ENCODE measurements at places on chromosomes 1 and 21. TPM values are rescaled to one million over a fixed set of nuclear protein-coding genes. Genes with fewer than 3 reads are reported as not detected.

Gene TAL1
- polyA plus RNA-seq = 5.3 TPM

GRCh38 chr1:178628637-178629251 is 96.3 kb upstream of the RALGPS2 start:
- no peak for DNase-seq

DNA sequence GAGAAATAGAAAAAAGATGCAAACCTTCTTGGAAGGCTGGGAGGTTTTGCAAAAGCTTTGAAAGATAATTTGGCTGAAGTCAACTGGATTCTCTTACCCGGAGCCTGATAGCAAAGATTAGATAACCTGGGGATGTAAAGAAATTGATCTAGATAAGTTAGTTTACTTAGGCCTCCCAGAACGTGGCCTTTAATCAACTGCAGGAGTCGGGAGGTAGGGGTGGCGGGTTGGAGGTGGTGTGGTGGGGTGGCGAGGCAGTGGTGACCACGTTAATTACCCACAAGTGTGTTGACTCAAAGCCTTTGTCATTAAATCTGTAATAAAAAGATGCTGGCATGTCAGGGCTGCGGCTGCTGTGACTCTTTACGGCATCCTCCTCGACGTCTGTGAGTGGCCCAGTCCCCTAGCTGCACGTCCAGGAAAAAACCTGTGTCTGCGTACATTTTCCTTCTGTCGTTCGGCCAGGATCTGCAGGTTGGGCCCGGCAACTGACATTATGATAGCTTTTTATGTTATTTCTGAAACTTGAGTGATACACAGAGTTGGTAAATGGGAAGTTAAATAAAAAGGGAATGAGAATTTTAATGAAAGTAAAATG is 51.1 kb upstream of the B3GALT2 start:
- no peak for DNase-seq

Gene FCAMR
- polyA plus RNA-seq = 4.8 TPM

DNA sequence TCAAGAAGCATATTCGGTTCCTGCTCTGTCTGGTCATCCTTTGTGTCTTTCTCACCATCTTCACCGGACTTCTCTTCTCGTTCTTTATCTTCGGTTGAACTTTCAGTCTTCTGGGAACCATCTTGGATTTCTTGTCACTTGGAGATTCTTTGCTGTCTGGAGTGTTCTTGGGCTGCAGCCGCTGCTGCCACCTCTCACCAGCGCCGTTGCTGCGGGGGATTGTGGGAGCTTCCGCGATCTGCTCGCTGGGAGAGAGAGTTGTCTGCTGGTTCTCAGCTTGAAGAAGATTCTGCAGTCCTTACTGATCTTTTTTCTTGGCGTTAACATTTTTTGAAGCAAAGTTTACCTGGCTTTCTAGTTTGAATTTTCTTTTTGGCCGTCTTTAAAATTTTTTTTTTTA is 1165.2 kb upstream of the PRMT6 start:
- no peak for DNase-seq

GRCh38 chr1:231122143-231122542 is 39.7 kb upstream of the TRIM67 start:
- DNase-seq = no peak

Gene DBT
- 21.9 TPM for polyA plus RNA-seq

Gene COA7
- 16.6 TPM for polyA plus RNA-seq

Gene CFAP74
- 0.59 TPM for polyA plus RNA-seq

DNA sequence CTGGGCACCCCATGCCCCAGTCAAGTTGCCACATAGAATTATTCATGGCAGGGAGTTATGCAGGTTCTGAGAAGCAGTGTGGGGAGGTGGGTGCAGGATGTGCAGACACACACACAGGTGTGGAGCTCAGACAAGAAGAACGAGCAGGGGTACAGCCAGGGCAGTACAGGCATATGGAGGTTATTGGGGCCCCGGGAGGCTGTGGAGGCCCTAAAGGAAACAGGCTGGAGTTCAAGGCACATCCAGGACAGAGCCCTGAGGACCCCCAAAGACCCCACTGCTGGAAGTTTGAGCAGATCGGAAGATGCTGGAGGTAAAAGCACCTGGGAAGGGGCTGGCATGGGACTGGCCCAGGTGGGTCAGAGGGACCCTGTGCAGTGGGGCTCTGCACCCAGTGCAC is 171.3 kb downstream of the PSMG1 start:
- no peak for DNase-seq

GRCh38 chr1:159214149-159214760 is 9.6 kb downstream of the ACKR1 start:
- DNase-seq = no peak

DNA sequence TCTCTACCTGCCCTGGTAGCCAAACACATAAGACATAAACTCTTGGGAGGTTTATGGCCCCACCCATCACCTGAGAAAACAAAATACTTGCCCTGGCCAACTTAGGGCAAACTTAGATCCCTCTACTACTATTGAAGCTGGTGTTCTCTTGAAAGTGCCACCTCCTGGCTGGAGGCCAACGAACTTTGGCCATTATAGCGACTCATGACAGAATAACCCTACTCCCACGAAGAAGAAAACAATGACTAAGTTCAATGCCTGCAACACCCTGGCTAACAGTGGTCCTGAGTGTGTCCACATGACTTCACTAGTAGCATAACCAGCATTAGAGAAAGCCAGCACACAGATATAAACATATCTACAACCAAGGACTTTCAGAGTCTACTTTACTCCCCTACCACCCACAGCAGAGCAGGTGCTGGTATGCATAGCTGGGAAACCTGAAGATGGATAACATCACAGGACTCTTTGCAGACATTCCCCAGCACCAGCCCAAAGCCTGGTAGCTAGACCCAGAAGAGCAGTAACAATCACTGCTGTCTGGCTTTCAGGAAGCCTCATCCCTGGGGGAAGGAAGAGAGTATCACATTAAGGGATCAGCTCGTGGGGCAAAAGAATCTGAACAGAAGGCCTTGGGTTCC is 81.0 kb downstream of the SLC30A10 start:
- DNase-seq = no peak

DNA sequence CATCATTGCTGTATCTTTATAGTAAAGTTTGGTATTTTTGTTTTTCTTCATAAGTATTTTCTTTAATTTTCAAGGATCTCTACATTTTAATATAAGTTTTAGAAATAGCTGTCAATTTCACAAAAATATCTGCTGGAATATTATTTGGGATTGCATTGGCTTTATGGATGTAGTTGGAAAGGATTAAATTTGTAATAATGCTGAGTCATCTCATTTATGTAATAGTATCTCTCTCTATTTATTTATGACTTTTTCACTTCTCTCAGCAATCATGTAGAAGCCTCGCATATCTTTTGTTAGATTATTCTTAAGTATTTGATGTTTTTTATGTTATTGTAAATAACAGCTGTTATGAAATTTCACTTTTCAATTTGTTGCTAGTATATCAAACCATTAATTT is 223.1 kb upstream of the POGK start:
- no peak for DNase-seq

Gene FNDC10
- polyA plus RNA-seq = 1.6 TPM

DNA sequence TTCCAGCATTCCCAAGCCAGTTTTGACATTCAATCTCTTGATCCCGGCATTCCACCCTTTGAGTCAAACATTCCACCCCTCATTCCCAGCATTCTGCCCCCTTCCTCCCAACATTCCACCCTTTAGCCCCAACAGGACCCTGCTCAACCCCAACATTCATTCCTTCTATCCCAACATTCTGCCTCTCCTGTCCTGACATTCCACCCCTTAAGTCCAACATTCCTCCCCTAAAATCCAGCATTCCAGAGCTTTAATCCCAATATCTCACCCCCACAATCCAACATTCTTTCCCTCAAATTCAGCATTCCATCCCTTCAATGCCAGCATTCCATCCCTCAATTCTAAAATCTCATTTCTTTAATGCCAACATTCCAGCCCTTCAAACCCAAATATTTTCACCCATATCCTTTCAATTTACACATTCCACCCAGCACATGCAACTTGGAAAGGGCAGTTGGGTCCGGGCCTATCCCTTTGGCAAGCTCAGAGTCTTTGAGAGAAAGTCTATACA is 22.9 kb downstream of the DDX20 start:
- DNase-seq = no peak

GRCh38 chr1:42941640-42942330 is 16.9 kb downstream of the SLC2A1 start:
- DNase-seq = no peak

GRCh38 chr1:90012300-90012699 is 17.4 kb downstream of the ZNF326 start:
- DNase-seq = no peak

GRCh38 chr1:3697810-3698209 is 45.5 kb downstream of the TP73 start:
- no peak for DNase-seq

DNA sequence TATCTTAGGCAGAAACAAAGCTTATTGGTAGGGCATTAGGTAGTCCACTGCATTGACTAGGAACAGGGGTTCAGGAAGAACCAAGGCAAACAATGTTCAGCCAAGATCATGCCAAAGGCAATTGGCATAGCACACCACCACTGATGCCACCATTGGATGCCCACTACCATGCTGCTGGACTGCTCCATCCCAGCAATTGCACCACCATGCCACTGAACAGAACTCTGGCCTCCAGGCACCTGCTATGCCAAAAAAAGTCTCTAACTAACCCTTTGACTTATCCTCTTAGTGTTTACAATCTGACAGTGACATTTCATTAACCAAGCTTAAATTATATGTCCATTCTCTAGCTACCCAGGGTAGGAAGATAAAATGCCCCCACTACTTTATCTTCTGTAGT is 509.6 kb upstream of the CAMK1G start:
- no peak for DNase-seq

DNA sequence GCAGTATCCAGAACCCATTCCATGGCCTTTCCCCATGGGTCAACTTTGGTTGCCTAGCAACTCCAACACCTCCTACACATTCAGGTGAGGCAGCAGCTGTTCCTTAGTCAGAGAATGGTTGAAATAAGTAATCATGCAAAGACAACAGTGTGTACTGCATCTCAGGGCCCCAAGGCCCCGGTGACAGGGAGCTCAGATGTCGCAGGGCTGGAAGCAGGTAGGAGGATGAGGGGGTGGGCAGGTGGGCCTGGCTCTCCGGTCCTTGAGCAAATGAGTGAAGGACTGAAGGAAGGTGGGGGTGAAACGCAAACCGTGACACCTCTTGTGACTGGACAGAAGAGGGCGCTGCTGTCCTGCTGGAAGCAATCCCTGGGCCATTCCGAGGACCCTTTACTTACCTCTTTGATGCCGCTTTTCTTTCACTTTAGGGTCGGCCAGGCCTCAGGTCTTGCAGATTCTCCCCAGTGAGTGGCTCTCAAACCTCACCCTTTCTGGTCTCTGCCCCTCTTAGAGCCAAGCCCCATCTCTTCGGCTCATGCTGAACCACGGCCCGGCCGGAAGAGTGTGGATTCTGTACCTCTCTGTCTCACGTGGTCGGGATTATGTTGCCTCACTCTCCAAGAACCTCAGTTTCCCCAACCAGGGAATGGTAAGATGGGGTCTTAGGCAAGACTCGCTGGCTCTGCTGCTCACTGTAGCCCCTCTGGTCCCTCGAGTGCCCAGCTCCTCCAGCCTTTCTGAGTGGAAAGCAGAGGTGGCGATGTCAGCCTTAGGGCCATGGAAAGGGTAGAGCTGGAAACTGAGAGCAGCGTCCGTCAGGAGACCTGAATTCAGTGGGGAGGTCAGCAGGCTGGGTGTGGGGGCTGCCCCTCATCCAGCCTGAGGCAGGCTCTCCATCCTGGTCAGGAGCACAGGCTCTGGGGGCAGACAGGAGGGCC is 5.6 kb upstream of the KCNA10 start:
- peak; percentile 11 for DNase-seq

Gene MYCL
- 6.9 TPM for polyA plus RNA-seq

DNA sequence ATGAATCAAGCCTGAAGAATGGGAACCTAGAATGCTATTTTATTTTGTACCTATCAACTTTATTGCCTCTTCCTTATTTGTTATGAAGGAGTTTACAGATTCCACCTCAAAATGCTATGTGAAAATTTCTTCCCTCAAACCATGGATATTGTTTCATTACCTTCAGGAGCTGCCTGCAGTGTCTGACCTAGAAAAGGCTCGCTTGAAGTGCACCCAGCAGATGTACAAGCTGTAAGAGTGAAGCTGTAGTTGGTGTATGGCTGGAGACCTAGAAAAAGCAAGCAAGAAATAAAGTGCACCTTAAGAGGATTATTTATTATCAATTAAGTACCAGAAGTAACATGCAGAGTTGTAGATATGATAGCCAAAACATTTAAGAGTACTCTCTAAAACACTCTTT is 199.4 kb downstream of the KCTD3 start:
- DNase-seq = no peak

Gene GJC2
- polyA plus RNA-seq = 0.88 TPM

Gene LMX1A
- not detected for polyA plus RNA-seq

DNA sequence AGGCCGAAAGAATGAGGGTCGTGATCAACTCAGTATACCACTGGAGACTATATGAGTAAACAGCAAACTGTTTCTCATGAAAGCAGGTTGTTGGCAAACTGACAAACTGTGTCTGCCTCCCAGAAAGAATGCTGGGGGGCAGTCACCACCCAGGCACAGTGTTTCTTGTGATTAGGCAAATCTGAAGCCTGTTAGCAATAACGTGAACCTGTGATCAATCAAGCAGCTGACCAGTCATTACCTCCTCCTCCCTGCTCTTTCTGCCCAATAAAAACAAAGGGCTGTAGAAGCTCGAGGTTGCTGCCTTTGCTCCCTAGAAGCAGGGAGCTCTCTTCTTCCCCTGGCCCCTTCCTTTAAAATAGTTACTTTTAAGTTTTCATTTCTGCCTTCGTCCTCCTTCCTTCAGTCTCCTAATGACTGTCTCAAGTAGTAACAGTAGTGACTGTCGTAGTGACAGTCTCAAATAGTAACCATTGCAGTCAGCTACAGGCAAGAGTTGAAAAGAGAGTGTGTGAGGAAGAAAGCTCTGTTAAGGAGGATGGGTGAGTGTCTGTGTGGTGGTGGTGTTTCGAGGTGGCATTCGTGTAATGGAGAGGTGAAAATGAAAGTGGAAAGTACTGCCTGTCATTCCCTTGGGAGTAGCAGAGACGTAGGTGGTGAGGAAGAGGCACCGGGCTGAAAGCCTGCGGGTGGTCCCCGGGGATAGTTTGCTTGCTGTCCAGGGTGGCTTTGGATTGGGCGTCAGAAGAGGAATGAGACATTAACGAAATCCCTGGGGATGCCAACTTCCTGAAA is 14.5 kb downstream of the HHAT start:
- DNase-seq = no peak

Gene TSTD1
- 67.4 TPM for polyA plus RNA-seq

DNA sequence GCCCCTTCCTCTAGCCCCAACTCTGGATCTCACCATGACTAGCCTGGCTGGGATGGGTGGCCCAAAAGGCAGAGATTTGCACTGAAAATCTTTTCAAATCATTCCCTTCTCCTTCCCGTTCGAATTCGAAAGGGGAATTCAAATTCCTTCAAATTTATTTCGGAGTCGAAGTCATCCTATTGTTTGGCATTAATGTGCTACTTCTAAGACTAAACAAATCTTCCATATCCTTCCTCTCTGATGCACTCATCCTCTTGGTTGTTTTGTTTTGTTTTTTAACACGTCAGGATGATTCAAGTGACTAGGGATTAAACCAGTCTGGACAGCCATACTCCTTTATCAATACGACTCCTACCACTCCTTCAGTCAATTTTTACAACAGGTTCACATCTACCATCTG is 95.5 kb upstream of the SGIP1 start:
- DNase-seq = no peak
